ENCODE measurements at places on chromosomes 3 and 15.

- no peak for DNase-seq
Measured at GRCh38 chr3:179000144-179000543, 71.5 kb downstream of the ZMAT3 start.

- no peak for DNase-seq
Measured at GRCh38 chr3:15052335-15053242, 12.5 kb downstream of the MRPS25 start.

DNA sequence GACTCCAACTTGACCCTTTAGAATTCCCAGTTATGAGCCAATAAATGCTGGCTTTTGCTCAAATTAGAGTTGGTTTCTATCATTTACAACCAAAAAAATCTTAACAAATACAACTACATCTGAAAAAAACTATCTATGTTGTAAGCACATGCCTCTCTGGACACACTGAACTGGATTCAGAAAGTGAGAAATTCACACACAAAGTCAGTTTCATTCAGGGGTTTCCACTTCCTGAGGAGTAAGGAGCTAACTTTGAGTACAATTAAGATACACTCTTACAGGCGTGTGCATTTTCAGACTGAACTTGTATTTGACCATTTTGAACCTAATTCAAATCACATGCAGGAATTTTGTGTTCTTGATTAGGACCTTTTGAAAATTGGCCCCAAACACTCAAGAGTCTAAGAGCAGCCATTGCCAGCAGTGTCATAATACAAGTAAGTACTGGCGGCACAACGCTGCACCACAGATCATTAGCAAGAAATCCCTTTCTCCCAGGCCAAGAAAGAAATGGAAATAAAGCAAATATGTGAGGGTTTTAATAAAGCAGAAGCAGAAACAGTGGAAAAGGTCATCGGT, 31.2 kb downstream of the LINS1 start:
- no peak for DNase-seq

DNA sequence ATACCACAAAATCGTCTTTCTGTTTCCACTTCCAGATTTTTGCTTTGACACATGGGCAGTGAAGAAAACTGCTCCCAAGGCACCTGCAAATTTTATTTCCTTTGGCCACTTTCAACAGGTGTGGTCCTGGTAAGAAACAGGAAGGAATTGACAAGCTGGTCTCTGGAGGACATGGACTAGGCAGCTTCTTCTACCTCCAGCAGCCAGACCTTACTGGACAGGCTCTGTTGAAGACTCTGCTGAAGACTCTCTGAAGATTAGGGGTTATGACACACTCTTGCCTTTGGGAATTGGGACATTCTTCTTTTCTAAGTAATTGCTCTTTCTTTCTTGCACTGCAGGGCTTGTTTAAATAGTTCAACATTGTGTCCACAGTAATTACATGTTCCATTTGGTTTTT, 147.7 kb upstream of the DCBLD2 start:
- DNase-seq, result no peak

- DNase-seq, result no peak
Measured at GRCh38 chr3:3628676-3629328, 170.4 kb upstream of the LRRN1 start.

GRCh38 chr3:183386651-183387050, 41.8 kb downstream of the MCF2L2 start:
- no peak for DNase-seq

DNA sequence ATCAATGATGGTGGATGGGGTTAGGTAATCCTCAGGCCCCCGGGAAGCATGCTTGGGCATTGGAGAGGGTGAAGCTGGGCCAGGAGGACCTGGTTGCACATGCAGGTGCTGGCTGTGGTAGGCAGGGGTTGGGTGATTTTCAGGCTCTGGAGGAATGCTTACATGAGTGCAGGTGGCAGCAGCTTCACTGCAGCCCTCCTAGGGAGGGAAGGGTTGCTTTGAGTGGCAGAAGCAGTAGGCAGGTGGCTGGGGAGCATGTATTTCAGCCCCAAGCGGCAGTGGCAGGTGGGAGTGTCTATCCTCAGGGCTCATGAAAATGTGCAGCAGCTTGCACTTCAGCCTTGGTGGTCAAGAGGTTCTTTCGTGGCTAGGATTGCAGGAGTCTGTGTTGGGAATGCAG, 230.0 kb upstream of the CTNNB1 start:
- DNase-seq, result no peak

DNA sequence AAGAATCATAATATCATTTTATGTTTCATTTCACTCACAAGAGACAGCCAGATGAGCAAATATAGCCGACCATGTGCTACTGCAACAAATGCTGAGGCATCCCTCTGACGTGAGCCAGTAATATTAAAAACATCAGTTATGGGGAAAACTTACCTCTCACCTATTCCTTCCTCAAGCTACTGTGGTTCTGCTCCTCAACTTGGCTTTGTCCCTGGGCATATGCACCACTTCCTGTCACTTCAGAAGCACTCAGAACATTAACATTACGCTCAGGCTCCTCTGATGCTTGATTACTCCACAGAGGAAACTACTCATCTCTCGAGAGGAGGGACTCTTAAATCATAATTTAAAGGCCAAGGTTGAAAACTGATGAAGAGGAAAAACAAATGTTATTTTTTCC, 457.0 kb upstream of the ALCAM start:
- DNase-seq, result no peak

DNA sequence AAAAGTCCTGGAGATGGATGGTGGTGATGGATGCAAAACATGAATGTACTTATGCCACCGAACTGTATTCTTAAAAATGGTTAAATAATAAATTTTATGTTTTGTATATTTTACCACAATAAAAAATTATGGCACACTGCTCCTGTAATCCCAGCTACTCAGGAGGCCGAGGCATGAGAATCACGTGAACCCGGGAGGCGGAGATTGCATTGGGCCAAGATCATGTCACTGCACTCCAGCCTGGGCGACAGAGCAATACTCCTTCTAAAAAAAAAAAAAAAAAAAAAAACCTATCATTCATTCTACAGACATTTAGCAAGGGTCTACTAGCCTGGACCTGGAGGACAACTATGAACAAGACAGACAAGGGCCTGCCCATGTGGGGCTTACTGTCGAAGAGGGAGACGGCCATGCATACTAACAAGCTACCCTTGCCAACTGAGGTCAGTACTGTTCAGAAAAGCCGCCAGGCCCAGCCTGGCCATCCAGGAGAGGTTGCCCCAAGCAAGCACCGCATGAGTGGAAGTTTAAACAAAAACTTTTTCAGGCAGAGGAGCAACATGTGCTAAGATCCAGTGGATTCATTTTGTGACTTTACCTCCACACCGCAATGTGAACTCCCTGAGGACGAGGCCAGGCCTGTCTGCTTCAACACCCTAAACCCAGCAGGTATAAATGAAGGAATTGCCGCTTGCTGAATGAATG, 2.8 kb upstream of the NEK4 start:
- no peak for DNase-seq

GRCh38 chr15:68528626-68529290, 50.0 kb upstream of the CORO2B start:
- DNase-seq, result no peak

DNA sequence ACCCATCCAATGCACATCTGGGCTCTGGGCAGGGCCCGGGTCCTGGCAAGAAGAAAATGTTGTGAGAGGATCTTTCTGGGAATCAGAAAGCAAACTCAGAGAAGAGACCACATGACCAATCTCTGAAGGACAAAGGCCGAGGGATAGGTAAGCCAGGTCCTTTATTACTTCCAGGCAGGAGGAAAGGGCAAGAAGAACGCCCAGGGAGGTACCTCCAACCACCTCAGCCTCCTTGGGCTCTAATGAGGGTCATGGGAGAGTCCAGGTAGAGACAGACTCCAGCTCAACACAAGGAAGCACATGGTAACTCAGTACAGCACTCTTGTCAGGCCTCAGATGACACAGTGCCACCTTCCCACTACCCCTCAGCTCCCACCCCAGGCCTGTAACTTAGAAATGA, 26.0 kb downstream of the ZNF445 start:
- DNase-seq, result no peak

GRCh38 chr15:77563623-77564156, 69.0 kb downstream of the LINGO1 start:
- no peak for DNase-seq

- no peak for DNase-seq
Measured at GRCh38 chr3:127013181-127013580, 30.3 kb downstream of the PLXNA1 start.

DNA sequence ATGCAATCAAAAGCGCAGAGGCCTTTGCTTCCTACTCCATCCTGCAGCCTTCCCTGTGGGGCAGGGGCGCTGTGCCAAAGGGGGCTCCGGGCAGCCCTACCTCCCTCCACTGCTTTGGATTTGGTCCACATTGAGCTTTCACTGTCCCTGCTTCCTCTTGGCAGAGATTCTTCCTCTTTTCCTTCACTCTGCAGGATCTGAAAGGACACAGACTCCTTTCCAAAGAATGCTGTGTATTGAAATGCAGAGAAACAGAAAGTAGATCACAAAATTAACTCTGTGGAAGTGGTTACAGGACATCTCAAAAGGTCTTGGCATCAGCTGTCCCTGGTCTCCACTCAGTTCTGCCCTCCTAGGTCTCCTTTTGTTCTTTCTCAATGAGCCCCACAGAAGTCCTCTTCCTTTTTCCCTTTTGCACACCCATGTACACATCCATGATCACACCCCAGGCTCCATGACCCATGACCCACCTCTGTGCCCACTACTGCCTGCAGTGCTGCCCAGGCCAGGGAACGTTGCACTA, 64.1 kb downstream of the CCR1 start:
- no peak for DNase-seq

GRCh38 chr3:170714122-170714521, 128.2 kb upstream of the SLC7A14 start:
- no peak for DNase-seq

DNA sequence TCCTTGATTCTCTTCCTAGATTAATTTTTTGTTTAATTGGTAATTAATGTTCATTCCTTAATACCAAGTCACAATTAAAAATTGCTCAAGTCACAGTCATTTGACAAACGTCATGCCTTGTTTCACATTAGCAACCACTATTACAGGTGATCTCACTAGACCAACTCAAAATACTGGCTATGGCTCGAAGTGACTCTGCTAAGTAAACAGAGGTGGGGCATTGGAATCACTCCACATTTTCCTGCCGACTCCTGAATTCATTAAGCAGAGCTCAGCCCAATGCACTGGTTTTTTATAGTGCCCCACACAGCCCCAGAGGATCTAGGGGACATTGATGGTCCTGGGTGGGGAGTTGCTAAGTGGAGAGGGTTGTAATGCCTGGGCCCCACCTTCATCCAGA, 201.2 kb upstream of the NSMCE3 start:
- DNase-seq, result no peak

- DNase-seq, result no peak
Measured at GRCh38 chr3:7543294-7543880, 682.5 kb downstream of the GRM7 start.

DNA sequence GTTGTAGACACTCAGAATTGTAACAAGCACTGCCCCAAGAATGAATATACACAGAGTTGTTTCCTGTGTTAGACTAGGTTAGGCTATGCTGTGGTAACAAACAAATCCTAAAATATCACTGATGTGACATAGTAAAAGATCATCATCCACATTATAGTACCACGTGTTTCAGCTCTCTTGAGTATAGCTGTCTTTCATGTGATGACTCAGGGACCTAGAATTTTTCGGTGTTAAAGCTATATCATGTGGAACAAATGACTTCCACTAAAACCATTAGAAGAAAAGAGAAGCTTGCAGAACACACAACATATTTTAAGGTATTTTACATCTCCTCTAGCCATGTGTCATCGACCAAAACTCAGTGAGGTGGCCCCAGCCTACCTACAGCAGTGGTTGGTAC, 307.9 kb upstream of the RBMS3 start:
- no peak for DNase-seq

DNA sequence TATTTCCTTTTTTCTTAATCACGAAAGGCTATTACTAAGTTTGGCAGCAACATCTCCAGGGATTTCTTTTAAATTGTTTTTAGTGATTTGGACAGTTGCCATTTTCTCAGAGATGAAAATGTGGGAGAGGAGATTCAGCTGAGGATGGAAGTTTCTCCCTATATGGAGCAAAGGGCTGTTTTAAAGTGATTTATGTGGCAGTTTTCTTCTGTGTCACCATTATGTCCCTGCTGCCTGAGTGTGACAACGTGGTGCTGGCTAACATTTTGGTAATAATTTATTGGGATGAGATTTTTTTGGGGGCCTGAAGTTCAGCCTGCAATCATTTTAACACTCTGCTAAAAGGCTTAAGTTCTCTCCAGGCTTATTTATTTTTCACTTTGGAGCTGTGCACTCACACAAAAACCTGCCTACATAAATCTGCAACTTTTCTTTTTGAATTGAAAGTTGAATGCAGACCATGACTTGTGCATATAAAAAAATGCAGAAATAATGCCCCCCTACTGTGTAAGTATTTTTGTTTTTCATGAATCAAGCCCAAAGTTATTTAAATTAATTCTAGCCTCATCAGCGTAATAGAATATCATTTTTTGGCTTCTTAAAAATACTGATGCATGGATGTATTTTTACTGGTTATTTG, 210.9 kb downstream of the ZIC1 start:
- no peak for DNase-seq

DNA sequence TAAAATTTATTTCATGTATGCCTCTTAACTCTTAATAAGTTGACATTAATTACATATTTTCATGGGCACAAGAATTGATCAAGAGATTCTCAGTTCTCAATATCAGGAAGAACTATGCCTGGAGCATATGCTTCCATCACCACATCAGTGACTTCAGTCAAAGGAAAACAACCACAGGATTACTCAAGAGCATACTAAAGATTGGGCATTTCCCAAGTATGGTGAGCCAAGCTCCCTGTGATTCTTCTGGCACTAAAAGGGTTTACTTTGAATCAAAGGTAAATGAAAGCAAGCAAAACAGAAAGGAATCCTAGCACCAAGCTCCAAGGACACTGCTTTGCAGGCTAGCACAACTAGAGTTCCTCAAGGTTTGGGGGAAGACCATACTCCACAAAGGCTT, 44.6 kb downstream of the FMN1 start:
- DNase-seq, result no peak

DNA sequence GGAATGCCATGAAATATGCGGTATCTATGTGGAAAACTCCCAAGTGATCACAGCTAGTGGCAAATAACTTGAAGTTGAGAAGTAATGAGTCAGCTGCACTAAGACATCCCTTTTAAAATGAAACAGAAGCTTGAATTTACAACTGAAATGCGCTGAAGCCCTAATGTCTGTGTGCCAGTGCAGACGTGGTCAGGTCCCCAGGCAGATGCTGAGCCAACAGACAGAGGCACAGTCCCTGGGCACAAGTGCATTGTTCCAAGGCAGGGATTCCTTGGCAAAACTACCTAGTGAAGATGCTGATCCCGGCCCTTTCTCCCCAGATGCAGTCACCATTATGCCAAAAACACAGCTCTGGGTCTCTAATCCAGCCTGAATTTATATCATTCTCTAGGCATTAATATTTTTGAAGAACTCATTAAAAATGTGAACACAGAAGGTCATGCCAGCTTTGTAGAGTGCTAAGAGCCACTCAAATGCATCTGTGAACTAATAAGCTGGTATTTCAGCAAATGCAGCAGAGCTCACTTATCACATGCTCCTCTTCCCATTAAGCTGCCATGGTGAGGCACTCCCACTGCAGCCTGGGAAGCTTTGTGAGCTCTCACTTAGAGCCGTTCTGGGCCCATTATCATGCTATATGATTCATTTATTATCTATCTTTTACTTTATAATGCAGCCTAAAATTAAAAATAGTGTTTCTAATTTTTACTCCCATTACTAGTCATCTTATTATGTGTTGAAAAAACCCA, 200.1 kb downstream of the GABRB3 start:
- DNase-seq, result no peak

- no peak for DNase-seq
Measured at GRCh38 chr3:134029734-134030378, at the start of gene SLCO2A1. TSS of gene SLCO2A1 (minus strand) at chr3:134029925. CDS start at chr3:134029802, 123 bp downstream.

GRCh38 chr3:167978071-167978470, 117.7 kb downstream of the GOLIM4 start:
- no peak for DNase-seq

Measured in activated CD8-positive, alpha-beta memory T cell treated with anti-CD3 and anti-CD28 coated beads for 4 hours (primary cell).